ENCODE measurements at places on chromosomes 3 and 15.

DNA sequence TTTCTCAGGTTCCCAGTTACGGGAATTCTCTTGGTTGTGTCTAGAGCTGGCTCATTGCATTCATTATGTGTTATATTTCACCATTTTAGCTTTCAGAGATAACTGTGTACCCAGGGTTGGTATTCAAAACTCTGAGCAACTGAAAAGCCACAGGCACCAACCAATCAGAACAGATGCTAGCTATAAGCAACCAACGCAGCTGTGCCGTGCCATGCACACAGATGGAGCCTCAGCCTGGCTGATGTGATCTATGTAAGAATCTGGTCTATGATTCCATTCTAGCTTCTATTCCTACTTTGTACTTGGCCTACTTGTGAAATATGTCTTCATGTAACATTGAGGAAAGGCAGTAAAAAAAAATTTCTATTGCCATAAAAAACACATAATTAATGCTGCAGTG lies 95.0 kb upstream of the CCDC80 start:
- no peak for DNase-seq

- DNase-seq = no peak
These were observed 32.3 kb downstream of the MOBP start for GRCh38 chr3:39499651-39500273.

- DNase-seq = no peak
These were observed 20.6 kb downstream of the RTF1 start for GRCh38 chr15:41437448-41437847.

DNA sequence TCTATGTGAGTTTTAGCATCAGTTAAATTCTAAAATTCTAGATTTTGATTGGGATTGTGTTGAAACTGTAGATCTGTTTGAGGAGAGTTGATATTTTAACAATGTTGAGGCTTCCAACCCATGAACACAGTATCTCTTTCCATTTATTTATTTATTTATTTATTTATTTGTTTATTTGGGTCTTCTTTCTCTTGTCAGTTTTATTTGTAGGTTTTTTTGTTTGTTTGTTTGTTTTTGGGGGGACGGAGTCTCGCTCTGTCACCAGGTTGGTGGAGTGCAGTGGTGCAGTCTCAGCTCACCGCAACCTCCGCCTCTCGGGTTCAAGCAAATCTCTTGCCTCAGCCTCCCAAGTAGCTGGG lies 25.3 kb downstream of the MRAS start:
- no peak for DNase-seq

DNA sequence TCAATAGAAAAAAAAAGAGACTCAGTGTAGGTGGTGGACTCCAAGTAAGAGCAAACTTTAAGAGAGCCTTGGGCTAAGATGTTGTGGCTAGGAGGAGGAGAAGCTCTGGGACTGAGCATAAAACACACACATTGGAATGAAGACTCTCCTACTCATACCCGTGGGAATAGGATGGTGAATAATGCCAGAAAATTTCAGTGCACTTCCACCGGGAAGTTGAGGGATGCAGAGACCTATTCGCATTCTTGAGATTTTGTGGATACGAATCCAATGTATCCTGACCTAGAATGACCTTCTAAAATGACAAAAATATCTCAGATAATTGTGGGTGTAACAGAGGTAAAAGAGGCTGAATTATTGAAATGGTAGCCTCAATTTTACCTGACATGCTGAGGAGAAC lies 388.7 kb upstream of the SGO1 start:
- no peak for DNase-seq

DNA sequence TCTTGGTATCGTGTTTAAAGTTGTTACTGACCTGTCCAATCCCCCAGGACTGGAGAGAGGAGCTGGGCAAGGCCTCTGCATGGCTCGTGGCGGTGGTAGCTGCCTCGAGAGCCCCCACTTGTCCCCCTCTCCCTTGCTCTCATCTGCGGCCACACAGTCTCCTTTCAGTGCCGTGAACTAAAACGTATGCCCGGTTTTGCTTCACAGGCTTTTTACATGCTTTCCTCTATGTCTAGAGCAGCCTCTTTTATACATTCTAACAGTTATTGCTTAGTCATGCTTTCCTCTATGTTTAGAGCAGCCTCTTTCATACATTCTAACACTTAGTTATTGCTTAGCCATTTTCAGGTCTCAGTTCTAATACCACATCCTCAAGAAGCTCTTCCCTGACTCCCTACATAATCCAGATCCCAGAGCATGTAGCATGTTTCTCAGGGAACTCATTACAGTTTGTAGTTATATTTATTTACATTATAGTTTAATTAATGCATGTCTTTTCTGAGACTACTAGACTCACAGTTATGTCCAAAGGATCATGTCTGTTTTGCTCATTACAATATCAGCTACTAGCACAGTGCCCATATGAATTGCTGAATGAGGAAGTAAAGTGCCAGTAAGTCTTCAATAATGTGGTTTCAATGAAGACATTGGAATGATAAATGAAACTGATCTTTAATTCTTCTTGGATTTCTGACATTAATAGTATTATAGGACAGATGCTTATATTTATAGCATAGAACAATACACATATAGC lies 66.5 kb upstream of the TBL1XR1 start:
- no peak for DNase-seq

DNA sequence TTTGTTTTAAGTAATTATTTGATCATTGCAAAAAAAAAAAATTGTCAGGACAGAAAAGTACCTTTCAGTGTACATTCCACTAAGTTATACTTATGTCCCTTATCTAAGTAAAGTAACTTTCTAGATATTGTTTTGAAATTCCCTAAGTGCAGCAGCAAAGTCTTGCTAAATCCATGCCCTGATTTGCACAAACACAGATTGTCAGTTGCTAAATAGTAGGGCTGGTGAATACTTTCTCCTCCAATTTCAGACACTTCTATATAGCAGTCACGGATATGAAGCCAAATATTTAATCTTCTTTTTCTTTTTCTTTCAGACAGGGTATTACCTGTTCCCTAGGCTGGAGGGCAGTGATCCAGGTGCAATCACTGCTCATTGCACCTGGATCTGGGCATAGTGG lies 12.9 kb downstream of the LRRC2 start:
- no peak for DNase-seq

DNA sequence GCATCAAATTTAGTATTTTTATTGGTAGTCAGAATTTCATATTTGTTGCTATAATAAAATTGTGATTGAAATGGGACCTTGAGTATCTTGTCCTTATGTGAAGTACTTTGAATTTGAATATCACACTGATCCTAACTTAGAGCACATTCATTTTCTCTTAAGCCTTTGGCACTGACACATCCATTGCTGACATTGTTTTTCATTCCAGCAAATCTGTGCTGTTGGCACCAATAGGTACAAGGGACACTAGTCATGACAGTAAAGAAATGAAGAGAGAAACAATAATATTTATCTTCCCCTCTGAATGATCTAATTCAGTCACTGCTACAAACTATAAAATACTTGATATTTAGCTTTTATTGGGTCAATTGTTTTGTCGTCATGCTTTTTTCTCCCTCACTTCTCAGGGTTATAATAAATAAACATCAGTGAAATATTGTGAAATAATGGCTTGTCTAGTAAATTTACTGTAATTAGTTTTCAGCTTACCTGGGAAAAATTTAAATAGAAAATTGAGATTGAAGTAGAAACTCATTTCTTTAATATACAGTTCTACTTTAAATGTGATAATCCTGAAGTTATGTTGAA lies 166.8 kb upstream of the MLF1 start:
- DNase-seq = no peak

DNA sequence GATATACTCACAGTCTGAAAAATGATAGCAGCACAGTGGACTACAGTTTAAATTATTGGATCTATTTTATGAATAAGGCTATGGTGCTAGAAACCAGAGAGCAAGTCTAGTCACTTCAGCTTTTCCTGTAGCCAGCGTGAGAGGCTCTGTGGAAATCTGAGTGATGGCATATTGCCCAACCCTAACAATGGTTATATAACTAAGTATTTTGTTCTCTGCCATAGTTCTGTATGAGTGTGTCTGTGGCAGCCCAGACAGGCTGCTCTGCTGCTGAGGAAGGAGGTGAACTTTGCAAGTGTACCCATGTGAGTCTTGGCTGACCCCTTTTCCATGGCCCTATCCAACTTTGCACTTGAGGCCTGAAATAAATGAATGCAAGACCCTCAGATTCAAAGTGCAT lies 105.7 kb downstream of the LRTM1 start:
- DNase-seq = no peak

DNA sequence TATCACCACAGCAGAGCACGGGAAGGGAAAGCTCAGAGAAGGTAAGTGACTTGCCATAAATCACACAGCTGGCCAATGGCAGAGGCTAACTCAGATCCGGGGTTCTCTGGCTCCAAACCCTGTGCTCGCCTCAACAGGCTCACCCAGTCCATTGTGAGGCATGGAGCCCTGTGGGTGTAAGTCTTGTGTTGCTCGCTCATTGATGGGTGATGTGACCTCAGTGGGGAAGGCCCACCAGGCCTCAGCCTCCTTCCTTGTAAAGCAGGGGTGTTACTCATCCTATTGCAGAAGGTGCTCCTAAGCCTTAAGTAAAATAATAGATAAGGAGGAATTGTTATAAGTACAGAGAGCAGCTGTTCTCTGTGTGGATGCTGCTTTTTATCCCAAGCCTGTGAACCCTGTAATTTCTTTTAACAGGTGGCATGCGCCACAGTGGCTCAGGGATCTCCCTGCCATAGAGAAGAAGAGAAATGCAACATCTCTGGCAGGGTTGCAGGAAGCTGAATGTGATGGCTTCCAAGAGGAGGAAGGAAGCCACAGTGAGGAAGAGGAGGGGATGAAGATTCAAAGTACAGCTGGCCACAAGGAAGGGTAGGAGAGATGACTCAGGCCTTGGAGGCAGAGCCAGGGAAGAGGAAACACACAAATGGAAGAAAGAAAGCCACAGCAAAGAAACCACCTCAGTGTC lies 30.9 kb upstream of the SPSB4 start:
- no peak for DNase-seq

- no peak for DNase-seq
These were observed 29.0 kb downstream of the HGD start for GRCh38 chr3:120652896-120653545.

- DNase-seq = no peak
These were observed 410.5 kb upstream of the CADM2 start for GRCh38 chr3:84547971-84548970.

- DNase-seq = no peak
These were observed 111.8 kb downstream of the IGF2BP2 start for GRCh38 chr3:185713015-185713414.

- no peak for DNase-seq
These were observed 62.1 kb downstream of the NR2F2 start for GRCh38 chr15:96392380-96393208.

- no peak for DNase-seq
These were observed 69.7 kb downstream of the MRPL46 start for GRCh38 chr15:88397506-88397905.

DNA sequence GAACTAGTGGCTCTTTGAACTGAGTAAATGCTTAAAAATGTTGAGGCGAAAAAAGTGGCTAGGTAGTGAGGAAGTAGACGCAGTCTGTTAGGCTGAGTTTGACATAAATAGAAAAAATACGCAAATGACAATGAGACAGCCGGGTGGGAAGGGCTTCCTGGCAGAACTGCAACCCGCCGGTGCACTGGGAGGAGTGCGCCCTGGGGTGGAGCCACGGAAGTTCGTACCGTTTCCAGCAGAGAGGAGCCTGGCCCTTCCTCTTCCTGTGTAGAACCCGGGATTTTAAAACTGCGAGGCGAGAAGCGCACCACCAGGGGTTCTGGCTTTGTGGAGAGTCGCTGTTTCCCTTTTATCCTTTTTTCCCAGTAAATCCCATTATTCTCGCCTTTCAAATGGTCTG lies 602.6 kb downstream of the PYDC2 start:
- DNase-seq = no peak

- no peak for DNase-seq
These were observed 255.5 kb upstream of the TGFBR2 start for GRCh38 chr3:30350901-30351300.

GRCh38 chr3:85589145-85589544 lies 630.4 kb downstream of the CADM2 start:
- DNase-seq = no peak

GRCh38 chr3:130557336-130558035 lies 40.5 kb downstream of the COL6A6 start:
- no peak for DNase-seq

DNA sequence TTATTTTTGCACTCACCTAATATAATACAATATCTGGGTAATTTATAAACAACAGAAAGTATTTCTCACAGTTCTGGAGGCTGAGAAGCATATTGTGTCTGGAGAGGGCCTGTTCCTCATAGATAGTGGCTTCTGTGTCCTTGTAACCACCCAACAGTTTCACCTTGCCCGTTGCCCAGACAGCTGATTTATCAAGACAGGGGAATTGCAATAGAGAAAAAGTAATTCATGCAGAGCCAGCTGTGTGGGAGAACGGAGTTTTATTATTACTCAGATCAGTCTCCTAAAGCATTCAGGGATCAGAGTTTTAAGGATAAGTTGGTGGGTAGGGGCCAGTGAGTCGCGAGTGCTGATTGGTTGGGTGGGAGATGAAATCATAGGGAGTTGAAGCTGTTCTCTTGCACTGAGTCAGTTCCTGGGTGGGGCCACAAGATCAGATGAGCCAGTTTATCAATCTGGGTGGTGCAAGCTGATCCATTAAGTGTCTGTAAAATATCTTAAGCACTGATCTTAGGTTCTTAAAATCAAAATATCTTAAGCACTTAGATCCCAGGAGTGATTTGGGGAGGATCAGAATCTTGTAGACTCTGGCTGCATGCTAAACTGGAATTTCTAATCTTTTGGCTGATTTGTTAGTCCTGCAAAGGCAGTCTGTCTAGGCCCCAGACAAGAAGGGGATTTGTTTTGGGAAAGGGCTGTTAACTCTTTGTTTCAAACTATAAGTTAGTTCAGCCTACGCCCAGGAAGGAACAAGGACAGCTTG lies 33.9 kb upstream of the C15orf39 start:
- no peak for DNase-seq

- DNase-seq = no peak
These were observed 65.6 kb downstream of the SLCO3A1 start for GRCh38 chr15:91919014-91919534.

DNA sequence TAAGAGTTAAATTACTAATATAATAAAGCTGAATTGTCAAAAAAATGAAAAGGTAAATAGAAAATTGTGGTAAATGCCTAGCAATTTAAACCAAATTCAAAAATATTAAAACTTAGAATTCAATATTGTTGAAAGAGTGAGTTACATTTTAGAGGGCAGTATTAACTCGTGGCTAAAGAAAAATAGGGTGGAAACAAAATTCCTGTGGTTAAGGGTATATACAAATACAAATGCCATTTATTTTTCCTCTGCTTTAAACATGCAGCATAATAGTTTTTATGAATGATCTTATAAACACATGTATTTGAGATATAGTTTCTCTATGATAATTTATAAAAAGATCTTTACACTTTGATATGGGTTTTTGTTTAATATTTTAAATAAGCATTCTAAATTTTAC lies 79.0 kb downstream of the NEDD4 start:
- no peak for DNase-seq

- DNase-seq = no peak
These were observed 17.1 kb downstream of the LEKR1 start for GRCh38 chr3:156843071-156843808.

GRCh38 chr3:24538891-24539290 lies 44.2 kb upstream of the THRB start:
- no peak for DNase-seq
